LoVo (cell line): ENCODE measurements at places on chromosomes 16 and 17.

DNA sequence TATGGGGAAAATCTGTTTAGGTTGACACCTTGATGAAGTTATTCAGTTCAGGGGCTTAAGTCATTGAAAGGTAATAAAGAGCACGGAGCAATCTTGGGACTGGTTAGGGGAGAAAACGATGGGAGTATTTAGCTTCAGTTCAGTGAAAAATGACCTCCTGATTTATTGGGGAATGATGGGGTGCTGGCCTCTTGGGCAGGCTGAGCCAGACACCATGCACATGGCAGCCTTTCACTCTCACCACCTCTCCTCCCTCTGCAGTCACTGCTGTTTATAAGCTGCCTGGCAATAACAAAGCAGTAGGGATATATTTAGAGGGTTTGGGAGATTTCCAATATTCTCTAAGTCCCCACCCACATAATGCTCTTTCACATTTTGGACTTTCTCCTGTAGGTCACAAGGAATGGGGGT lies 140.5 kb upstream of the HS3ST2 start:
- DNase-seq = no peak

DNA sequence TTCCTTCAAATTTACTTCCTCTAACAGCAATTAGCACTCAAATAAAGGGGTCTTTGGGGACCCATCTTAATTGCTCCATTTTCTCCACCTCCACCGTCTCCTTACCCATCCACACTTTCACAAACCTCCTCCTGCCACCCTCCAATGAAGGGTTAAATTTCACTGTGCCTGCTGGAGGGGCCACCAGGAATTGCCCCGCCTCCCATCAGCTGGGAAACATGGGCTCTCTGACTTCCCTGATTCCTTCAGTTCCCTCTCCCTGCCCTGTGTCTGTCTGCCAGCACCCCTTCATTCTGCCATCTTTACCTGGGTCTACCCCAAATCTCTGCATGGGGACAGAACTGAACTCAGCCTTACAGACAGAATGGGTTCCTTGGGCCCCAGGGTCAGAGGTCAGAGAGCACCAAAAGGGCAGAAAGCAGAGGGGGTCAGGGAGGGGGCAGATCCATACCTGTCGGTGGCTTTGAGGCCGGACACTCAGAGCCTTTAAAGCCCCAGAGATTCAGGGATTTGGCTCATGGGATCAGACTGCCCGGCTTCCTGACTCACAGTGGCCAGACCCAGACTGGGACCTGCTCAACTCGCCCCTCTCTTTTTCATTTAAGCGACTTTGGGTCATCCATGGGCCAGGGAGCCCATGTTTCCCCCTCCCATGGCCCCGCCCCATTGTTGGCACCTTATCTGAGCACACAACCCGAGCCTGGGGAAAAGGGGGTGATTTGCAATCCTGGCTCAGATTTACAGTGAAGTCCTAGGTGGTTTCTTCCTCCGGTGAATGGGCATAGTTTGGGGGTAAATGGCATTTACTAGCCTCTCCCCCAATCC lies 17.6 kb upstream of the SP2 start:
- no peak for DNase-seq

GRCh38 chr16:35306915-35307314 lies 1847.5 kb downstream of the TP53TG3F start:
- DNase-seq = no peak

DNA sequence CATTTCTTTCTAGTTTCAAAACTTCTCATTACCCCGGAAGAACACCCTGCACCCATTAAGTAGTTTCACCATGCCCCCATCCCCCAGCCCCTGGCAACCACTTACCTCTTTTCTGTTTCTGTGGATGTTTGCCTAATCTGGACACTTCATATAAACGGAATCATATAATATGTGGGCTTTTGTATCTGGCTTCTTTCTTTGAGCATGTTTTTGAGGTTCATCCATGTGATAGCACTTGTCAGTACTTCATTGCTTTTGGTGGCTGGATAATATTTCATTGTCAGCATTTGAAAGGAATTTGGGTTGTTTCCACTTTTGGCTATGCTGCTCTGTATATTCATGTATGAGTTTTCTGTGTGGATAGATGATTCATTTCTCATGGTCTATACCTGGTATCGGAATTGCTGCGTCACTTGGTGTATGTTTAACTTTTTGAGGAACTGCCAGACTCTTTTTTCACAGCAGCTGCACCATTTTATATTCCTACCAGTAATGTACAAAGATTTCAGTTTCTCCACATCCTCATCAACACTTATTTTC lies 30.0 kb upstream of the SLC5A10 start:
- no peak for DNase-seq
